ENCODE measurements at places on chromosomes 12 and 14.

DNA sequence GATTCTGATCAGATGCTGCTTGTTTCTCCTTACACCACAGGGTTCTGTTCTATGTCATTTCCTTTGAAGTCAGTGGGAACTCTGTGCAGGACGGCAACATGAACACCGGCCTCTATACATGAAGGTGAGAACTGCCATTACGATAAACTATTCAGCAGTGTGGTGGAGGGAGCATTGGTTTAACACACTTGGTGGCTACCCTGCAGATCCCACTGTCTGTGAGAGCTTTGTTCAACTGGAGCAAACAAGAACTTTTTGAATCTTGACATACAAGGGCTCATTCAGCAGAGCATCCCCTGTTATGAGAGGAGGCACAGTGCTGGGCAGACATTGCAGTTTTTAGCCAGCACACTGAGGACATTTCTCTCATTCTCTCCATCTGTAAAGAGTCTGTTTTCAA lies 10.7 kb upstream of the FRS2 start:
- no peak for DNase-seq

GRCh38 chr12:61530456-61530855 lies 729.7 kb upstream of the USP15 start:
- DNase-seq = no peak

GRCh38 chr14:23525611-23526010 lies 26.0 kb downstream of the ZFHX2 start:
- peak; percentile 37 for DNase-seq

GRCh38 chr14:22213120-22213519 lies 375.9 kb downstream of the DAD1 start:
- DNase-seq = no peak

- DNase-seq = peak; percentile 49
These were observed 12.5 kb downstream of the SYT10 start for GRCh38 chr12:33427071-33427470.

DNA sequence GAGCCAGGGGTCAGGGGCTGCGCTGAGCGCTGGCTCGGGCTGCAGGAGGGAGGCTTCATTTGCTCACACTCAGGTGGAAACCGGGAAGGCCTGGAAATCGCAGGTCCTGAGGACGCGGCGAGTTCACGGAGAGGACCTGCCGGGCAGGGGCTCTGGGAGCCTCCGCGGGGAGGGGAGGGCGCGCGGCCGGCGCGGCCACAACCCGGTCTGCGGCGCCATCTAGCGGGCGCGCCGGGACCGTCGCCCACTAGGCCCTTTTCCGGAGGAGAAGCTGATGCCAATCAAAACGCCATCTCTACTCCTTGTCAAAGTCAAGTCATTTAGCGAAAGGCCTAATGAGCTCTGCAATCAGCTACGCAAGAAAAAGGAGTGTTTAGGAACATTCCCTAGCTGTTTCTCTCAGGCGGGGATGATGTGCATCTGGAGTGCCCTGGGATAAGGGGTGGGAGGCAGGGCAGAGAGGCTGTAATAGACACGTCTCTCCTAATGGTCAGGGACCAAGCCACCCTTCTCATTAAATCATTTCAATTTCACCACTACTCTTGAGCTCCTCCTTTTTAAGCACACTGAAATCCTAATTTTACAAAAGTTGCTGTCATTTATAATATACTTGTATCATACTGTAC lies 885.8 kb upstream of the TMEM132C start:
- DNase-seq = peak; percentile 63

- no peak for DNase-seq
These were observed 188.2 kb upstream of the FRMD6 start for GRCh38 chr14:51463461-51463860.

DNA sequence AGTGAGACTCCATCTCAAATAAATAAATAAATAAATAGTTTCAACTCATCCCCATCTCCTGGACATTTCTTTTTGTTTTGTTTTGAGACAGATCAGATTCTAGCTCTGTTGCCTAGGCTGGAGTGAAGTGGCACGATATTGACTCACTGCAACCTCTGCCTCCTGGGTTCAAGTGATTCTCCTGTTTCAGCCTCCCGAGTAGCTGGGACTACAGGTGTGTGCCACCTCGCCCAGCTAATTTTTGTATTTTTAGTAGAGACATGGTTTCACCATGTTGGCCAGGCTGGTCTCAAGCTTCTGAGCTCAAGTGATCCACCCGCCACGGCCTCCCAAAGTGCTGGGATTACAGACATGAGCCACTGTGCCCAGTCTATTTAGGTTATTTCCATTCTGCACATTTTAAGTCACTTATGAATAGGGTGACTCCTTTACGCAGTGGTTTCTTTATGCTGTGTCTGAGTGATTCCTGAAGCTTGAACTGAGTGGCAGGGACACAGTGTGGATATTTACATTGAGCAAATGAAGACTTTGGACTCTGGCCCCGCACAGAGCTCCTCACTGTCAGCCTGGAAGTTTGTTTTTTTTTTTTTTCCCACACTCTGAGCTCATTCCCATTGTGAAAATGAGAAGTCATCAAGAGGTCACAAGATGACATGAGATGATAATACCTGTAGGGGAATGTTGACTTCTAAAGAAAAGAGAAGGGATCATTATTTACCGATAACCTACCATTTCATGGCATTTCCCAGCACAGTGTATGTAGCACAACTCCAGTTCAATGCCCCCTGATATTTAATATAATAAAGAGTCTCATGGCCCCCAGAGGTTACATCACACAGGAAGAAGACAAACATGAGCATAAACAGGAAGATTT lies 72.6 kb downstream of the TBX3 start:
- no peak for DNase-seq

DNA sequence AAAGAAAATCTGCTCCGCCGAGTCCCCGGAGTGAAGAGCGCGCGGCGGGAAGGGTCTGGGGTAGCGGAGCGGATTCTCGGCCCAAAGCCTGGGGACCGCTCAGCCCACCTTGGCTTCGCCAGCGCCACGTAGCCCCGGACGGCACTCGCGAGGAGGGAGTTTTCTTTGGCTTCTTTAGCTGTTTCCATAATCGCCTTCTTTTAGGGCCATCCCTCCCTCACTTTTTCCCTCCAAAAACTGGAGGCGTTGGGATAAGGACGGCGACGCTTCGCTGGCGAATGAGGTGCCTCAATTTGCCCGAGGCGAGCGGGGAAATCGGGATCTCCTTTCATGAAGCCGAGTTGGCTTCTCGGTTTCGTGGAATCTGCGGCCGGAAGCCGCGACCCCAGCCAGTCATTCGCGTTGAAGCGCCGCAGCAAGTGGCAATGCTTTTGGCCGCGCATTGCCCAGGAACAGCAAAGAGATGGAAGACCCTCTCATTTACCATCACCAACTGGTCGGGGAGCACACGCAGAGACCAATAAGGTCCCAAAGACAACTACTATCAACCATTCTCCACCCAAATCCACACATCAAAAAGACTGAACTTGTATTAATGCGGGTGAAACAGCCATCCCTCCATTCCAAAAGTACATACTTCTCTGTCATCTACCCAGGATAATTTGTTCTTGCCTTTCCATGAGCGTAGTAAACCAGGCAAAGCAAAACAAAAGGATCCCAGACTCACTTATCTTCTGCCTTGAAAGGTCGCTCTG lies 8.4 kb upstream of the SIX1 start:
- DNase-seq = peak; percentile 45

DNA sequence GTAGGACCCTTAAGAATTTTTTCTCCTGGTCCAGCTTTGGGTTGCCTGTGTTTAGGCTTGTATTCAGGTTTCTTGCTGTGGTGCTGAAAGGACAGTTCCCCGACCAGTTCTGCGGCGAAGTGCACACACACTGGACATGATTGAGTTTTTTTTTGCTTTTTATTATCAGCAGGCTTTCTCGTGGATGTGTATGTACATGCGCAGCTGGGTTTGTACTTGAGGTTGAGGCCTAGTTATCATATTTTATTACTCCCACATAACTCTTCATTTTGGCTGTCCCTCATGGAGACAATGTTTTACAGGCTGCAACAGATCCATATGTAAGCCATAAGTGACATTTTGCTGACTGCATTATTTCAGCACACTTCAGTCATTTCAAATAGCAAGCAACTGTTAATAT lies 2.5 kb downstream of the SCN8A start:
- no peak for DNase-seq

- no peak for DNase-seq
These were observed 73.4 kb upstream of the AVPR1A start for GRCh38 chr12:63224396-63224795.

- DNase-seq = no peak
These were observed 101.8 kb upstream of the EGLN3 start for GRCh38 chr14:34052658-34053014.

GRCh38 chr14:39265033-39265432 lies 31.3 kb downstream of the MIA2 start:
- DNase-seq = no peak

- DNase-seq = no peak
These were observed 59.8 kb downstream of the MIPOL1 start for GRCh38 chr14:37257501-37258070.

GRCh38 chr12:91538418-91538817 lies 355.8 kb upstream of the DCN start:
- DNase-seq = no peak

GRCh38 chr12:29544428-29545101 lies 47.1 kb upstream of the OVCH1 start:
- DNase-seq = no peak

DNA sequence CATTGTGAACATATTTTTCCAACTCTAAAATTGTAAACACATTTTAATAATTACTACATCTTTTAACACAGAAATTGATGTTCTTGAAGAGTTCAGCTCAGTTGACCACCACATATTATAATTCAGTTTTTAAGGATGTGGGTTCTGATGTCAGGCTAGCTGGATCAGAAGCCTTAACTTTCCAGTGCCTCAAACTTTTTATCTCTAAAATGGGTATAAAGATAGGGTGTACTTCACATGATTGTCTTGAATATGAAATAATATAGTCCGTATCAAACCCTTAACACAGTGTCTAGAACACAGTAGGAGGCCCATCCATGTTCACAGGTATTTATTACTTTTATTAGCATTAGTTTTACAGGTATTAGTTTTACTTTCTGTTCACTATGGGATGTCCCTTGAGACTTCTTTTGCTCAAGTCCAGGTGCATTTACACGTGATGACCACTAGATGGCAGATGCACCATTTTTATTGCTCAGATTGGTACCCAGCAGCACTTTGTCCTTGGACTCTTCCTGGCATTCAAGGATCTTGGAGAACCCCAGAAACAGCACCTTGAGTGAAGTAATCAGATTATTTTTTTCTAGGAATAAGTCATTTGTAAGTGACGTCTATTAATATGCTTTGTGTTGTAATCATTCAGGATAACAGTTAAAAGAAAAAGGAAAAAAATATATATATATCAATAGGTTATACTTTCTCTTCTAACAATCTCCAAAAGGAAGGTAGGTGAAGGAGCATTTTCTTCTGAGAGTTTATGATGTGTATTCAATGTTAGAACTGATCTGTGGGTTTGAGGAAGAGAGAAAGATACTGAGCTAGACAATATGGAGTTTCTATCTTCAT lies 580.2 kb downstream of the ETNK1 start:
- DNase-seq = peak; percentile 73

- DNase-seq = no peak
These were observed 35.2 kb downstream of the BRMS1L start for GRCh38 chr14:35861204-35861868.

DNA sequence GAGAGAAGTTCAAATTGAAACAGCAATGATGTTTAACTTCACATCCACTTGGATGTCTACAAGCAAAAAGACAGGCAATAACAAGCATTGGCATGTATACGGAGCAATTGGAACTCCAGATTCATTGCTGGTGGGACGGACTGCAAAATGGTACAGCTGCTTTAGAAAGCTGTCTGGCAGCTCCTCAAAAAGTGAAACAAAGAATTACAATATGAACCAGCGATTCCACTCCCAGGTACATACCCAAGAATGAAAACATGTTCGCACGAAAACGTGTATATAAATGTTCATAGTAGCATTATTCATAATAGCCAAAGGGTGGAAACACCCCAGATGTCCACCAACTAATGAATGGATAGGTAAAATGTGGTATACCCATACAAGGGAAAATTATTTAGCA lies 125.7 kb downstream of the HMGA2 start:
- no peak for DNase-seq

GRCh38 chr12:27524494-27524835 lies 459 bp downstream of the PPFIBP1 start:
- DNase-seq = no peak

DNA sequence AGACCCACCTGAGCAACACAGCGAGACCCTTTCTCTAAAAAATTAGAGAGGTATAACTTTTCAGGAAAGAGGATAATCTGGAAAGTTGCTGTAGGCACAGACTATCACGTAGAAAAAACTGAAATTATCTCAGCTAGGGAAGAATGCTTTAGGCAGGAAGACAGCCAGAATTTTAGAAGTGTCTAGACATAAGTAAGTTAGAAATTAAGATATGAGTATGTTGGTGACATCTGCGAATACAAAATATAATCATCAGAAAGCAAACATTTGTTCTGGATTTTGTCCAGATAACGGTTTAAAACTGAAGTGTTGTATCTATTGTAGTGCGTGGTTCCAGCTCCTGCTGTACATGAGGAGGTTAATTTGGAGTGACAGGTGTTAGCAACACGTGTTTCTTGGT lies 123.2 kb downstream of the FBXL14 start:
- DNase-seq = no peak

DNA sequence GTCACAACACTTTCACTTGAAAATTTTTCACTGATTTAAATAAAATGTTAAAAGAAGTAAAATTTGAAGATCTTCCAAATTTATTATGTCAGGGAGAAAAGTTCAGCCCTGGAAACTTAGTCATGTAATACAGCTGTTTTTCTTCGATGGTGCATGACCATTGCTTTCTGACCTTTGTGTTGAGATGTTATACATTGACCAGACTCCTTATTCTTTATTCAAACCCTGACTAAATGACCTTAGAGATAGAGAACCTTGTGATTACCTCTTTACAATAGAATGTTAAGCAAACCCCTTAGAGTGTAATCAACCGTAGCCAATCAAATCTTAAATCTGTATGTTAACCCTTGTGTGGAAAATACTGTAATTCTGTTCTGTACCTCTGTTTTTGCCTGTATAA lies 34.5 kb downstream of the PLCZ1 start:
- no peak for DNase-seq

DNA sequence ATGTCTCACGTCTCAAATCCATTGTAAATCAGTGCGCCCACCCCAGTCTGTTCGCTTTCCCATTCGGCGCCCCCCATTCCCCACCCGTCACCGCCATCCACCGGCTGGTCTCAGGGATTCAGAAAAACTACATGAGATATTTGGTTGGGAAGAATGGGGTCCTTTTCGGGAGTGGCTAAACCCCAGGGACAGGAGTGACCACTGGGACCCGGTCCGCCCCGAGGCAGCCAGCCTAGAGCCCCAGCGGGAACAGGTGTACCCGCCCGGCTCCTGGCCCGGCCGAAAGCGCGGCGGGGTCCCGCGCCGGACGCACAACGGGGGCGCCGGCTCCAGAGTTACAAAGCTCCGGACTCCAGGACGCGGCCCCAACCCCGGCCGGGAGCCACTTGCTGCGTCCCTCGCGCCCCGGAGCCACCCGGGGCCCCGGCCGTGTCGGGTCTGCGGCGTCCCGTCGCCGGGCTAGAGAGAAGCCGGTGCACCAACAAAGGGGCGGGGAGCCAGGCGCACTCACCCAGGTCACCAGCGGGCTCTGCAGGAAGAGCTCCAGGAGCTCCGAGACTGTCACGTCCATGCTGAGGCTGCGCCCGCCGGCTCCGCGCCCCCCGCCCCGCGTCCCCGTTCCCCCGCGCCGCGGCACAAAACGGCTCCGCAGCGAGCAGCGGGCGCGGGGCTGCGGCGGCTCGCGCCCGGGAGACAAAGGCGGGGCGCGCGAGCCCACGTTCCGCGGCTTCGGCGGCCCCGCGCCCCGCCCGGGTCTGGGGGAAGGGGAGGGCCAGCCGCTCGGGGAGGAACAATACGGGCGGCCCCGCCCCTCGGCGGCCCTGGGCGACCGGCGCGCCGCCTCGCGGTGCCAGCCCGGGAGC lies at the start of gene CCDC88C:
TSS of gene CCDC88C (minus strand) at position 701 of the 863 bp plus-strand sequence. CDS start at position 571, 130 bp downstream.
- DNase-seq = peak; percentile 81

Data from NCI-H524 (cell line).